Type B pancreatic cell (in vitro differentiated cells): ENCODE measurements at places on chromosomes 5 and 9. TPM values are rescaled to one million over a fixed set of nuclear protein-coding genes. Genes with fewer than 3 reads are reported as not detected.

DNA sequence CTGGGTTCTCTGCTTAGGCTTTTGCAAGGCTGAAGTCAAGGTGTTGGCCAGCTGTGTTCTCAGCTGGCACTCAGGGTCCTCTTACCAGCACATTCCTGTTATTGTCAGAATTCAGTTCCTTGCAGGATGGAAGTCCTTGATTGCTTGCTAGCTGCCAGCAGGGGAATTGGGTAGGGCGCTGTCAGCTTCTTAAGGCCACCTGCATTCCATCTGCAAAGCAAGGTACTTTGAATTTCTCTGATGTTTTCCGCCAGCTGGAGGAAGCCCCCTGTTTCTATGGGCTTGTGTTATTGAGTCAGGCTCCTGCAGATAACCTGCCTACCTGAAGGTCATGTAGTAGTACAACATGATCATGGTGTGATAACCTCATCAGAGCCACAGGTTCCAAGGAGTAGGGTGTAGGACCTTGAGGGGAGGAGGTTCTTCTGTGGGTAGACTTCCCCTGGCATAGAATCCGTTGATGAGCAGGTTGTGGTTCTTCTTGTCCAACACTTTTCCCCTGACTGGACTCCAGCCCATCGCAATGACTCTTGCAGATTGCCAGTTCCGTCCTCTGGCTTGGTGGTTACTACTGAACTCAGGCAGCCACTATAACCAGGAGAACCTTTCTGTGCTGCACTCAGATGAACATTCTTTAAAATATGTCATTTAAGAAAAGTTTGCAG is 6.8 kb downstream of the TENT4A start:
- DNase-seq: peak; percentile 39

- no peak for DNase-seq
Observed at GRCh38 chr5:157415838-157416237, 44.2 kb upstream of the NIPAL4 start.

The PCDH12 gene
- not detected in 2 replicates for total RNA-seq

GRCh38 chr5:151262532-151262931 is 9.5 kb downstream of the GM2A start:
- no peak for DNase-seq

The ACSL6 gene
- total RNA-seq: 0.97 and 2.8 TPM in 2 replicates

GRCh38 chr9:4879115-4879558 is 86.4 kb downstream of the RCL1 start:
- no peak for DNase-seq

- no peak for DNase-seq
Observed at GRCh38 chr9:5278486-5278885, 26.0 kb downstream of the RLN2 start.

The SLC27A4 gene
- 42.2 and 47.2 TPM in 2 replicates for total RNA-seq
